ENCODE measurements at places on chromosomes 3 and 15.

- no peak for DNase-seq
Measured at GRCh38 chr3:43796041-43796596, 105.4 kb downstream of the ABHD5 start.

DNA sequence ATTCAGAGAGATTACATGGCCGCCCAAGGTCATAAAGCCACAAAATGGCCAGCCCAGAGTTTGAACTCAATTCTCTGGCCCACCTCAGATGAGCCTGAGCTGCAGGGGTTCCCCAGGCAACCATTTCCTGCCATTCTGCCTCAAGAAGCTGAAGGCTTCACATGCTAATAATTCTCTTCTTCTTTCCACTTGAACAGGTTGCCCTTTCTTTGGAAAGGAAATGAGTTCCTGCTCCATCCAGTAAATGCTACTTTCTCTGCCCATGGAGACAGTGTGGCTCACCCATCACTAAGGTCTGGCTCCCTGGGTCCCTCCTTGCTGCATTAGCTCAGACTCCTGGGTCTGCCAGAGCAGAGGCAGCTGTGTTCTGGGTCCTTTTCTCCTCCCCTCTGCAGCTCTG, 48.2 kb downstream of the TRIM42 start:
- DNase-seq = no peak

- no peak for DNase-seq
Measured at GRCh38 chr3:53202331-53203015, 41.5 kb downstream of the PRKCD start.

GRCh38 chr3:171788546-171789351, 21.5 kb downstream of the PLD1 start:
- no peak for DNase-seq

GRCh38 chr3:42529468-42529867, 27.0 kb downstream of the VIPR1 start:
- DNase-seq = no peak

DNA sequence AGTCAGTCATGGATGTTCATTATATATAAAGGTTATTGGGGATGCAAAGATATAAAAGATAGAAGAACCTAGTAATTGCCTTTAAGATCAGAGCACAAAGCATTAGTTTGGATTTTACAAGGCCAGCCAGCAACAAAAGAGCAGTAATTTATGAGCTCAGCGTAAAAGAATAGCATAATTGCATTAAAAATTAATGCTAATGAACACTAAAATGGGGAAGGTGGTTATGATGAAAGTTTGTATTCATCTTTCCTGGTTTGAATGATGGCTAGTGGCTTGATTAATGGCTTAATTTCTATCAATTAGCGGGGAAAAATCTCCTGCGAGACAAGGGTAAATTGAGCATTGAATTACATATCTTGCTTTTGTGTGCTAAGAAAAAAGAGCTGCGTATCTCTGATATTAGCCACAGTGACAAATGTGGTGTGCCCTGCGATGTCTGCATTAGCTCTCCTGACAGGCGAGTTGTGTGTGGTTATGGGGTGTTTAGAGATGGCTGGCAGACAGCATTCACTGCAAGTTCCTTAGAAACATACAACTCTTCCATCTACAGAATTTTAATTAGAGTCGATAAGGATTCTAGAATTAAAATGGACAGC, 42.8 kb upstream of the MLF1 start:
- DNase-seq = no peak

- DNase-seq = no peak
Measured at GRCh38 chr15:62456011-62456920, 291.2 kb upstream of the C2CD4B start.

DNA sequence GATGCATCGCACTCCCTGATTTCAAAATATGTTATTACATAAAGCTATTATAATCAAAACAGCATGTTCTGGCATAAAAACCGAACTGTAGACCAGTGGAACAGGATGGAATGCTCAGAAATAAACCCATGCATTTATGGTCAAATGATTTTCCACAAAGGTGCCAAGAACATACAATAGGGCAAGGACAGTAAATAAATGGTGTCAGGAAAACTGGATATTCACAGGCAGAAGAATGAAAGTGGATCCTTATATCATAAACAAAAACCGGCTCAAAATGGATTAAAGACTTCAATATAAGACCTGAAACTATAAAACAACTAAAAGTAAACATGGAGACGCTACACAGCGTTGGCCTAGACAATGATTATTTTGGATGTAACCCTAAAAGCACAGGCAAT, 22.6 kb downstream of the USP50 start:
- DNase-seq = no peak

DNA sequence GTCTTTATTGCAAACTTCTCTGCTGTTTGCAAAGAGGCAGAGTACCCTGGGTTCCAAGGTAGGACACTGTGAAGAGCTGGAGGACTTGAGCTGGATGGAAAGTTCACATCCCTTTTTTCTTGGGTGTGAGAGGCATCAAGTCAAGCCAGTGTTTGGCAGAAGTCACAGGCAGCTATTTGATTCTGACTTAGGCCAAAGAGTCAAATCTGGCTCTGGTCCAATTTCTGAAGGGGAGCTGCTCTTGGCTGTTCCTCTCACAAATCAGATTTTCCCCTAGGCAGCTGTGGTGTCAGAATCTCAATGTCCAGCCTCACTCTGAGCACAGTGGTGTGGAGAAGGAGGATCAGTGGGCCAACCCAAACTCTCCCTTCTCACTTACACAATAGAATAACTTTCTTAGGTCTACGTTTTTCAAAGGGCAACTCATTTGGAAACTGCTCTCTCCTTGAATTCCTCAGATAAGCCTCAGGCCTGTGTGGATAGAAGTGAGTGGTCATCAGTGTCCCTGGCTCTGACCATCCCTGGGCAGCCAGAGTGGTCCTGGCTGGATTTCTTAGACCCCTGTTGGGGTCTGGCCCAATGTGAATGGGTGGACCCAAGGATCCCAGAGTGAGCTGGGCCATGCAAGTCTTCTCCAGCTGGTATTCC, 18.2 kb upstream of the AMOTL2 start:
- DNase-seq = no peak

DNA sequence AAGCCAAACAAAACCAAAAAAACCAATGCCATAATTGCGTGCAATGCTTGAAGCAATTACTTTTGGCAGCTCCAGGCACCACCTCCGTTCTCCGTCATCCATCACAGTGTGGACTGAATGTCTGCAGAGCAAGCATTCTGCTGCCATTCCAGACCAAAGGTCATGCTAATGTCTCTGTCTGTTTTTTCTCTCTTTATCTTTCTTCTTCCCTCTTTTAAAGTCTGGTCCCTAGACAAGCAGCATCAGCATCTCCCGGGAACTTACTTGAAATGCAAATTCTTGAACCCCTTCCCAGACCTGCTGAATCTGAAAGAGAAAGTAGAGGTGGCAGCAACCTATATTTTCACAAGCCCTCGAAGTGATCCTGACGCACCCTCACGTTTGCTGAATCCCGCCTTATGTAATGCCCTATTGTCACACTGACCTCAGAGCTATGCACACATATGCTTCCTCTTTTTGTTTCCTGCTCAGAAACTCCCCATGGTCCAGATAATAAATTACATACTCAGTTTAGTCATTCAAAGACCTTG, 297.3 kb upstream of the PROK2 start:
- no peak for DNase-seq

DNA sequence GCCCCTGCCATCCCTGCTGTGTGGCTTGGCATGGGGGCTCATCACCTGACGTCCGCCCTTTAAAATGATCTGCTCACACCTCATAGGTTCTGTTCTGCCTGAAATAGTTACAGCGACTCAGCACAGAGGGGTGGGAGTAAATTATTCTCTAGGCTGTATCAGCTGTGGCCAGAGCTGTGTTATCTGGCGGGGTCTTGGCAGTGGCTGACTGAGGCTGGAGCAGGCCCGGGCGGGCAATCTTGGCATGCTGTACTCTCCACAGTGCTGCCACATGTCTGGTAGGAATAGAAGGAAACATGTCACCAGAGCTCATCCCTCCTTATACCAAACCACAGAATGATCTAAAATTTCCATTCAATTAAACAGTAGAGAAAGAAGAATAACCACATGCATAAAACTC, 499.9 kb upstream of the LMCD1 start:
- no peak for DNase-seq

- DNase-seq = peak; percentile 60
Measured at GRCh38 chr15:76139368-76140073, 79.7 kb downstream of the TMEM266 start.

GRCh38 chr15:65583701-65584100, 27.2 kb downstream of the INTS14 start:
- peak; percentile 48 for DNase-seq

DNA sequence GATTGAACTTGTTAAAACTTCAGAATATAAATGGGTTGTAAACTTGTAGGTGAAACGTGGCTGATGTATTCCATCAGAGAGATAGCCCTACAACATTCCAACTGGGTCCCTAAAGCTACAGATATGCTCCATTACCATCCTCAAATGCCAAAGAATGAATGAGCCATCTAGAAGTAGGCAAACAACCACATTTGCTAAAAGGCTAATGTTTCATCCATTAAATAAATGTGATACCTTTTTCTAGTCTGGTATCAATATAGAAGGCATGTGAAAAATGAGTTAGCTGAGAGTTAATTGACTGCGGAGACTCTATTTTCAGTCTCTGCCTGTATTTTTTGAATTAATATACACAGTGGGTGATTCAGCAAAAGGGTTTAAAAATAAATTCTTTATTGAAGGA, 203.8 kb downstream of the RBMS3 start:
- DNase-seq = no peak

GRCh38 chr15:51155891-51156290, 61.2 kb upstream of the TNFAIP8L3 start:
- DNase-seq = no peak

DNA sequence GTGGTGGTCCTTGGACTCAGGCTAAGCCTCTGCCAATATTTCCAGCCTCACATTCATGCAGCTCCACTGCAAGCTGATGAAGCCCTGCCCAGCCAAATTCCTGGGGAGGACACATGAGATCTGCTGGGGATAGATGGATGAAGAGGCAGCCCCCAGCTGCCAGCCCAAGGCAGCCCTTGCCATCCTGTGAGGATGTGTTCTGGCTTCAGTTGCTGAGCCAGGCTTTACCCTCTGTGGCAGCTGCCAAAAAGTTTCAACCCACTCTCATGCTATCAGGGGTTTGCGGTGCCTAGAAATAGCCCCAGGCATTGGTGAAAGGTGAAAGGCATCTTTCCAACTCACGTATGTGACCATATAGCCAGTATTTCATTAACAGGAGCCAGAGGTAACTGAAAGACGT, 37.6 kb downstream of the C2CD4A start:
- no peak for DNase-seq

GRCh38 chr3:37489355-37489754, 315.0 kb upstream of the LRRFIP2 start:
- DNase-seq = no peak

GRCh38 chr3:67713764-67714469, 59.5 kb upstream of the SUCLG2 start:
- no peak for DNase-seq

- DNase-seq = no peak
Measured at GRCh38 chr3:142735462-142735861, 11.6 kb downstream of the TRPC1 start.

GRCh38 chr3:30711151-30711550, 104.8 kb downstream of the TGFBR2 start:
- no peak for DNase-seq

DNA sequence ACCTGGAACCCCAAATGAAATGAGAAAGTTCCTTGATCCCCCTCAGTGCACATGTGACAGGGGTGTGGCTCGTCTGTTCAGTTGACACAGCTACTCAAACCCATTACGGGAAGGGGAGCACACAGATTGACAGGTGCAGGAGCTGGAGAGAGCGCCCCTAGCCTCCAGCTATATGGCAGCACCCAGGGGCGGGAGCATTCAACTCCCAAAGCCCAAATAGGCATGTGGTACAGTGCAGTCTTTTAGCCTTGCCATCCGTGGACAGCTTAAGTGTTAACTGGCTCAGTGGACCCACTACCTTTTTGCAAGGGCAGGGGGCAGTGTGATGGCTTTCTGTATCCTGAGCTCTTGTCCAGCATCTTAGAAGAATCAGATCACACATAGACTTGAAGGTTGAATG, 1374.2 kb upstream of the ALCAM start:
- no peak for DNase-seq

DNA sequence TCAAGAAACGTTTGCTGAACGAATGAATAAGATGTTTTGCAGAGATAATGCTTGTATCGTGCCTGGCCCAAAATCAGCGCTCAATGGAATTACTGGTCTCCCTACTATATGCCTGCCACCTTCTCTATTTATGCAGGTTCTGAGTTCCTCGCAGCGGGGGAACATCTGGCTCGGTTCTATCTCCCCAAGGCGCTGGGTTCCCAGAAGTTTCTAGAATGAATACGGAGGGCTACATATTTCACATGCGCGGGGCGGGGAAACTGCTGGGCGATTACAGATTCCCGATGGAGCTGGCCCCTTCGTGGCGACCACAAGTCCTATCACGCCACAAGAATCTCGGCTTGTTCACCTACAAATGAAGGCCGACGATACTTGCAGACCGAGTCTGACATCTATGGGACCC, 411 bp upstream of the EIF2B5 start:
- no peak for DNase-seq

DNA sequence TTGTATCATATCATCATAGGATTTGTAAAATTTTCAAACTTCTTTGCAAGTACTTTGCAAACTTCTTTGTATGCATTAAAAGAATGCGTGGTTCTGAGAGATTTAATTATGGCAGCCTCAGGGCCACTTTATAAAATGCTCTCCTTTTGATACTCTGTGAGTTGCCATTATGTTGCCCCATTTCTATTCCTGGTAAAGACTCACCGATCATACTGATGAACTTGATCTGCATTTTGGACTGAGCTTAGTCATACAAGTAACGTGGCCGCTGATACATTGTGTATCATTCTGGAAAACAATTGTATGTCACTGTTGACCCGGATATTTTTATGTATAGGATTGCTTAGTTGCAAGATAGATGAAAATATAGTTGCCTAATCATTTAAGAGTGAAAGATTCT, 38.8 kb downstream of the AKAP13 start:
- DNase-seq = no peak

GRCh38 chr3:128324911-128325592, 141.6 kb downstream of the DNAJB8 start:
- DNase-seq = no peak

GRCh38 chr3:79249701-79250100, 518.1 kb downstream of the ROBO1 start:
- no peak for DNase-seq

DNA sequence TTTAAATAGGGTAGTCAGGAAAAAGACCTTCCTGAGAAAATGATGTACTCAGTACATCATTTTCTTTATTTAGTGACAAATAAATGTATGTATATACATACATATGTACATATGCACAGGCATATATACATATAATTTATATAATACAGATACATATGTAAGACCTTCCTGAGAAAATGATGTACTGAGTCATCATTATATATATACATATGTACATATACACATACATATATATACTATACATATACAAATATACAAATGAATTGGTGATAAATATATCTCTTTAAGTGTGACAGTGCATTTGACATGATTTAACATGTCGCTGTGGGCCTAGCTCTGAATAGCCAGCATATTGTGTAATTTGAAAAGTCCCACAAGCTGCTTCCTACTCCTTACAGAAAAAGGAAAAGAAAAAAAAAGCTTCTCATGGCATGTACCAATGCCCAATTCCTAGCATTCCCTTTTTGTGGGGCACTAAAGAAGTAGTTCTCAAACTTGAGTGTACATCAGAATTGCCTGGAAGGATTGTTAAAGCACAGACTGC, 208.1 kb upstream of the UMPS start:
- DNase-seq = no peak

GRCh38 chr3:180548050-180548449, 53.9 kb upstream of the TTC14 start:
- DNase-seq = no peak

GRCh38 chr3:79534727-79535126, 233.1 kb downstream of the ROBO1 start:
- no peak for DNase-seq

GRCh38 chr15:25664761-25665160, 198.4 kb downstream of the ATP10A start:
- no peak for DNase-seq
